Mesenteric fat pad (tissue), 1 donor: ENCODE measurements at places on chromosomes 13 and 19. TPM values are rescaled to one million over a fixed set of nuclear protein-coding genes. Genes with fewer than 3 reads are reported as not detected.

GRCh38 chr13:110533771-110534670 is 27.5 kb downstream of the RAB20 start:
- no peak for DNase-seq

DNA sequence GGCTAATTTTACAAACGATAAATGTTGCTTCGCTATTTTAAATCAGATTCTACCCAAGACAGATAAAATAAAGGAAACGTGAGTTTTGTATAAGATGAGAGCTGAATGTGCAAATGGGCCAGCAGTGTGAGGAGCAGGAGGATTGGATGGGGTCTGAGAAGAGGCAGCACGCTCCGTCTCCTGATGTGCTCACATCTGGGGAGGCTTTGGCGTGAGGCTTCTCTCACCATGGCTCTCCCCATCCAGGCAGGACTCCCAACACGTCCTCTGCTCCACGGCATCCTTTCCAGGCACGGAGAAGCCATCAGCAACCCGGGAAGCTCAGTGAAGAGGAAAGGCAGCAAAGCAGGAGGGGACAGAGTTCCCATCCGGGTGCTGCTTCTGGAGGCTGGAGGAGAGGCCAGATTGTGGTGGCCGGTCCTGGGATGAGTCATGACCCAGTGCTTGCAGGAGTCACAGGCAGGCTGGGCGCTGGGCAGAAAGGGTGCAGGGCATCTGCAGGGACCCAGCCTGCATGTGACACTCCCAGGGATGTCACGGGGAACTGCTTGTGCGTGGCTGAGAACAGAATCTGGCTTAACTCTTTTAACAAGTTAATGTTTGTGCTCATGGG is 47.5 kb downstream of the ZNF536 start:
- no peak for DNase-seq

GRCh38 chr13:28423010-28423409 is 71.9 kb downstream of the FLT1 start:
- DNase-seq: no peak

PSPN gene
- 0.87 TPM for total RNA-seq

CD79A gene
- 0.61 TPM for total RNA-seq

PGLYRP1 gene
- total RNA-seq: 1.6 TPM
